ENCODE measurements at places on chromosomes 4 and X.

GRCh38 chrX:24899391-24899790 lies 116.4 kb downstream of the ARX start:
- DNase-seq: no peak

DNA sequence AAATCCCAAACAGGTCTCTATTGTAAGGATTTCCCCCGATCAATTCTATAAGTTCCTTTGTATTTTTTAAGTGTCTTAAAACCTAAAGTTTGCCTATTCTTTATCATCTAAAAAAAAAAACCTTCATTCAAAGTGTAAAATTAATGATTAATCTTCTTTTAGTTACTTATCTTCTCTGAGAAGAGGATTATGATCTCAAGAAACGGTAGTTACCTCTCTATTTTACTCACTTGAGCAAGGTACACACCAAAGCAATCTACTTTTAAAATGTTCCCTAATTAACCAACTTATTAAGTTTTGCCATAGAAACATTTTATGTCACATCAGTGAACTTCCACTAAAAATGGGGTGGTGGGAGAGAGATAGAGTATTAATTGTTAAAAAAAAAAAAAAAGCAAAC lies 15.2 kb upstream of the GALNT7 start:
- DNase-seq: no peak

DNA sequence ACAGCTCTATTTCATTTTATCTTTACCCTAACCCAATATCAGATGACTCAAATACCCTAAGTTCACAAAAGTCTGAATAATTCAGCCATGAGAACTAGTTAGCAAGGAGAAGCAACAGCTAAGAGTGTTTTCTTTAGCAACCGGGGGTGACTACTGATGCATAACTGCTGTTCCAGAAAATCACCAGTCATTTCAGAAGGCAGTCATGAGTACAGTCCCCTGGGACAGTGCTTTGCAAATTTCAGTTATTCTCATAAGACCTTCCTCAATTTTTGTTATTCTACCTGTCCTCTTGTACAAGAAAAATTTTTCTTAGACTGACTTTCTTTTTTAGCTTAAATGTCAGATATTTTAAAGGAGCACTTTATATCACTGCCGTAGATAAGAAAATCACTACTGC lies 16.4 kb downstream of the BANK1 start:
- no peak for DNase-seq

- no peak for DNase-seq
Observed at GRCh38 chr4:176451443-176451842, 131.7 kb downstream of the SPCS3 start.

- no peak for DNase-seq
Observed at GRCh38 chrX:3154386-3154975, 113.2 kb downstream of the ARSF start.

DNA sequence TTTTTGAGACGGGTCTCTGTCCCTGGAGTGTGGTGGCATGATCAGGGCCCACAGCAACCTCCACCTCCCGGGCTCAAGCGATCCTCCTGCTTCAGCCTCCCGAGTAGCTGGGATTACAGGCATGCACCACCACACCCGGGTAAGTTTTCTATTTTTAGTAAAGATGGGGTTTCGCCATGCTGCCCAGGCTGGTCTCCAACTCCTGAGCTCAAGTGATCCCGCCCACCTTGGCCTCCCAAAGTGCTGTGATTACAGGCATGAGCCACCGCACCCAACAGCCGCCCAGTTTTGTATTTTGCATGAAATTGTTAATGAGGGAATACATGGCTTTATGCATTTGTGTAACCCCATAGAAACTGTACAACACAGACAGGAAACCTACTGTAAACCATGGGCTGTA lies 2.8 kb upstream of the ARHGAP4 start:
- no peak for DNase-seq

- DNase-seq: no peak
Observed at GRCh38 chr4:96343836-96344235, 503.9 kb downstream of the PDHA2 start.

DNA sequence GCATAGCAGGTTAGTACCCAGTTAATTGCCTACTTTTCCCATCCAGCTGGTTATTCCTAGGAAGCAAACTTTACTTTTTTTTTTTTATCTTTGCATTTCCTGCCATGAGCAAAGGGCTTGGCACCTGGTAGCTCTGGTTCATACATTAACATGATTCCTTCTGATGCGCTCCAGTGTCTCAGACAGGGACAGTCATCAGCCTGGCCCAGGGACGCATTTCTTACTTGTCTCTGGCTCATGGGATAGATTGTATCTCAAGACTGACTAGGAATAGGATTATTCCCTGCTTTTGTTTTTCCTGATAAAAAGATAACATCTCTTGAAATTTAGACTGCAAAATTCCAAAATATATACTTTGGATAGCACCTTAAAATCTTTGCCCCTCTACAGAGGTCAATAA lies 571.5 kb upstream of the TENM3 start:
- DNase-seq: no peak

DNA sequence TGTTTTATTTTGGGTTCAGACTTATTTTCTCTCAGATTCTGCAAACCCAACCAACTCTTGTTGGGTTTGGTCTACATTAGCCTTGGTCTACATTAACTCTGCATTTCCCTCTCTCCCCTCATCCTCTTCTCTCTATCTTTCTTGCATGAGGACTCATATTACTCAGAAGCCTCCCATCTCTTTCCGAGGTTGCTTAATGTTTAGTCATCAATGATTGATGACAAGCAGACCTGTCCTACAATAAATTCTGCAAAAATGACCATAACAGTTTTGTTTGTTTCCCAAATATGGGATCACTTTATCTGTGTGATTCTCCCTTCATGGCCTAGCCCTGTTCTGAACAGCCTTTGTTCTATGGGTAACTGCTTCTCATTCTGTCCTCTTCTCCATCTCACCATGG lies 75.2 kb downstream of the GABRB1 start:
- no peak for DNase-seq

GRCh38 chr4:53688186-53688790 lies 97.0 kb upstream of the LNX1 start:
- DNase-seq: no peak

DNA sequence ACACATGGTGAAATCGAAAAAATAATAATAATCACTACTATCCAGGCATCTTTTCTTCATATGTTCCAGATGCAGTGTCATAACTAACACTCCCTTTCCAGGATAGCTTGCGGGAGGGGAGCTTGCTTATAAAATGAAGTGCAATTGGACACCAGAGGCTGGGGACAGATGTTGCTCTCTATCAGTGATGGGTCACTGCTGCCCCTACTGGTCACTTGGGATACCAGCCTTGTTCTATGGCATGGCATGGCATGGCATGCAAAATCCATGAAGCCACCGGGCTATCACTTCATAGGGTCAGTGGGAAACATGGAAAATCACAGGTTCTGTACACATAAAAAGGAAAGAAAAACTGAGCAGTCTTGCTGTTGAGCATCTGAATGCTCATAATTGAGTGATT lies 168.1 kb downstream of the GLRA2 start:
- DNase-seq: no peak

DNA sequence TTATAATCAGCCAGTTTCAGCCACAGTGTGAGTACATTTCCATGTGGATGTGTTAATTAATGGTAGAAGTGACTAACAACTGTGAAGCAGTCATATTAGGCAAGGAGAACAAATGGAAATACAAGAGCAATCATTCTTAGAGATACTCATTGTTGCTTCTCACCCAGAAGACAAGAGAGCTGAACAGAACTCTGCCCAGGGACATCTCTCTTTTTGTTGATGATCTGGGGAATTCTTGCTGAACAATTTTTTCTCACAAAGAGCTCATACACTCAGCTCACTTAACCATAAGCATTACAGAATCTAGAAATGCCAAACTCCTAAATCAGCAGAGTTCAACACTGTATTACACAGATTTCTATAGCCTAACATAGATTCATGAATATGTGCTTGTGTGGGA lies 150.1 kb downstream of the COMMD8 start:
- no peak for DNase-seq

DNA sequence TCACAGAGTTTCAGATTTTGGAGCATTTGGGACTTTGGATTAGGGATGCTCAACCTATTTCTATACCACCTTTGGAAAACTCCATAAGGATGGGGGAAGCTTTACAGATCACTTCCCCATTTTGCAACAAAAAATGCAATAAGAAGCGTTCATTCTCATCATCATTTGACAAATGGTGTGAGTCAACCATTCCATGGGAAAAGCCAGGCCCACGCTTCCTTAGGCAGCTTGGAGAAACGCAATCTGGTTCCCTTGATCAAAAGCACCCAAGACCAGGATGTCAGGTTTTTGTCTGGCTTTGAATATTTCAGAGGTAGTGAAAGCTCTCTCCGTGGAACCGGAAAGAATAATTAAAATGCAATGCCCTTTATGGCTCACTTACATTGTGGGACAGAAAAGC lies 79.3 kb upstream of the C4orf50 start:
- DNase-seq: no peak

DNA sequence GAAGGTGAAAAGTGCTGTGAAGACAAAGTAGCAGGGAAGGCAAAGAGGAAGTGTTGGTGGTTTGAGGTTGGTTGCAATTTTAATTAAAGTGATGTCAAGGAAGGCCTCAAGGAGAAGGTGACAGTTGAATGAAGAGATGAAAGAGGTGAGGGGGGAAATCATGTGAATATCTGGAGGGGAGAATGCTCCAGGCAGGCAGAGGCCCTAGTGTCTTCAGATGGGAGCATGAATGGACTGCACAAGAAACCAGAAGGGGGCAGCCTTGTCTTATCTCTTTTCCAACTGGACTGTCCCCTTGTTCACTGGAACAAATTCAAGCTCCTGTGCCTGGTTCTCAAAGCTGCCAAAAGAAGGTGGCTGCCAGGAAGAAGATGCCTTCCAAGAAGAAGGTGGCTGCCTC lies 68.4 kb downstream of the MAOB start:
- no peak for DNase-seq

DNA sequence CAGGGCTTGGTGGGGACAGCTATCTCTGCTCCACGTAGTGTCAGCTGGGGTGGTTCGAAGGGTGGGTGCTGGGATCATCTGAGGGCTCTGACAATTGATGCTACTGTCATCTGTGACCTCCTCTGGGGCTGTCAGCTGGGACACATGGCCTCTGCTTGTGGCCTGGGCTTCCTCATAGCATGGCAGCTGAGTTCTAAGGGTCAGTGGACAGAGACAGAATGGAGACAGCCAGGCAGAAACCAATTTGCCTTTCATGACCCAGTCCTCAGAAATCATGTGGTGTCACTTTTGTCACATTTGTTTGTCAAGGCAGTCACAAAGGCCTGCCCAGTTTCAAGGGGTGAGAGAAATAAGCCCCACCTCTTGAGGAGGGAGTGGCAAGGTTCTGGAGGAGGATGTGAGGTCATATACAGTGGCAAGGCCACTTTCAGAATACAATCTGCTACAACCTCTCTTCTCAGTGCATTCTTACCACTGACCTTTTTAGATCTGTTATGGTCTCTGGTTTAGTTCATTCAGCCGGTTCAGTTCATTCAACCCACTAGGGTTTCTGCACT lies 103.6 kb upstream of the BCOR start:
- no peak for DNase-seq

- DNase-seq: no peak
Observed at GRCh38 chr4:185249105-185249504, 39.7 kb downstream of the SNX25 start.

DNA sequence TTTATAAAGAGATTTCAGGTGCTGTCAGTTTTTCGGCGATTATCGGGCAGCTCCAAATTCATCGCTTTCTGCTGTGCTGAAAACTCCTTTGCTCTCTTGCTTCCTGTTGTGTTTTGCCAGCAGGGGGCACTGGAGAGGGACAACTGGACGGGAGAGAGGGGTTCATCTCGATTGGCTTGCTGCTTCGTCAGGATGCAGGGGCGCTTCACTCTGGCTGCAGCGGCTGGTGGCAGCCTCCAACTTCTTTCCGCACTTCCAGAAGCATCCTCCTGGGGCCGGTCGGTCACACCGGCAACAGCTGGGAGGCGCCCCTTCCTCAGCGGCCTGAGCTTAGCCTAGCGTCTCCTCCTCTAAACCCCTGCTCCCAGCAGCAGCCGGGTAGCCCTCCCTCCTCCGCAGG lies 29.5 kb downstream of the MSL3 start:
- DNase-seq: no peak

DNA sequence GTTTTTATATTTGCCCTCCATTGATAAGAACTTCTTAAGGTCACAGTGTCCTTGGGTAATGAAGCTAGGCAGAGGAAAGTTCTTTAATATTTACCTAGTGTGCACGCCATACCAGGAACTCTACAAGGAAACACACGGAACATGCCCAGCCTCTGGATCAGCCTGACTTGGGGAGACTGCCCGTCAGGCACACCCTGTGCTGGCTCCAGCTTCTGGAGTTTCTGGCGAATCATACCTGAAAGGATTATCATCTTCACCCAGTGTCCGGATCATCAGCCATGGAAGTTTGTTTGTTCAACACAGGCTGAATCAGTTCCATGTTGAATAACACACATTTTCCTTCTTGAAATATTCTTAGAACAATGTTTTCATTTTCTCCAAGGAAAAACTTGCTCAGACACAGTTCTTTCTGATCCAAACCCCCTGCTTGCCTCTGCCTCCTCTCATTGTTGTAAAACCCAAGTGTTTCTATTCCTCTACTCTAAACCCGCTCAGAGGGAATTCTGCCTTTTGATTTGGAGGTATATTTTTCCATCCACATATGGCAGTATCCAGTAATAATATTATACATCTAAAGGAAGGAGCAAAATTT lies 176.7 kb downstream of the SHROOM3 start:
- DNase-seq: no peak

DNA sequence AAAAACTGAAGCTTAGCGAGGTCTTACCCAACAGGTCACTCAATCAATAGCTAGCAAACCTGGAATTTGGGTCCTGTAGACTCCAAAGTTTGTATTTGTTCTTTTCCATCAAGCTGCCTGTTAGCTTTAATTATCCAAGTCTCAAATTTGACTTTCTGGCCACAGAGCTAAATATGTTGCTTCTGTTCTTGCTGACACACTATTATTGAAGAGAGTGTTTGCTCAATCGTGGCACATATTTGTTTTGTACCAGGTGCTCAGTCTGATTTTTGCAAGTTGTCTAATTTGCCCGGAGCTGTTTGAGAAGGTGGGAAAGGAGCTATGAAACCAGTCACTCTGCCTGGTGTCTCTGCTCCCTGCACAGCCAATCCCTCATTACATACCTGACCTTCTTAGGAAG lies 41.7 kb upstream of the FRMD7 start:
- no peak for DNase-seq

GRCh38 chr4:121041307-121042090 lies 30.8 kb downstream of the NDNF start:
- DNase-seq: no peak

DNA sequence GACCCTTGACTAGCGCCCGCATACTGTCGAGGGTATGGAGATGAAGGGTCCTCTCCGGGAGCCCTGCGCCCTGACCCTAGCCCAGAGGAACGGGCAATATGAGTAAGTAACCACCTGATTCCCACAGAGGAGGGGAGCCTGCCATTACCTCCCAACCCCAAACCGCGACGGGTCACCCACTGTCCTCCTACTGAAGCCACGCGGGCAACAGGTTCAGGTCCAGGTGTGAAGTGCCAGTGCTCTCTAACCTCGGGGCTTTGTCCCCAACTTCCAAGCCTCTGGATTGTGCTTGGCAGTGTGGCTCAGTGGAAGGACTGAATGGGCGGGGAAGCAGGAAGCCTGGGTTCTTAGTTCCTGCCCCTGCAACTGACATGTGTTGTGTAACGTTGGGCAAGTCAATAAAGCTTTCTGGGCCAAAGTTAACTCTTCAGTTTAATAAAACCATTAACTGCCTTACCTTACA lies 694 bp downstream of the OCRL start:
- DNase-seq: no peak

GRCh38 chr4:917466-917865 lies 14.7 kb downstream of the GAK start:
- DNase-seq: no peak

GRCh38 chrX:10794203-10794630 lies 173.8 kb upstream of the MID1 start:
- no peak for DNase-seq
